RPMI7951 (cell line): ENCODE measurements at places on chromosomes 16 and 17. TPM values are rescaled to one million over a fixed set of nuclear protein-coding genes. Genes with fewer than 3 reads are reported as not detected.

DNA sequence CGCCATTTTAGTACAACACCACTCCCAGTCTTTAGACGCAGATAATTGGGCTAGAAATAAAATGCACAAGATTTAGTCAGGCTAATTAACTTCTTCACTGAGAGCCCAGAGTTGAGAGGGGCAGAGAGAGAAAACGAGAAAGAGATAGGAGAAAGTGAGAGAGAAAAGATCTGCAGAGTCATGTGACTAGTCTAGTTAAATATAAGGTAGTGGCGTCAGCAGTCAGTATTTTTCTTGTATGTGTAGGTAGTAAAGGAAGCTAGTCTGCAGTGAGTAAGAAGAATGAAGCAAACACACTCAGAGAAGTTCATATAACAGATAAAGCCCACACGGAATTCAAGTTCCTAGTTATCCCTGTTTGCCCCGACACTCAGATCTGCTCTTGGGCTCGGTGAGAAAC lies 392.6 kb upstream of the ERCC4 start:
- DNase-seq = no peak

DNA sequence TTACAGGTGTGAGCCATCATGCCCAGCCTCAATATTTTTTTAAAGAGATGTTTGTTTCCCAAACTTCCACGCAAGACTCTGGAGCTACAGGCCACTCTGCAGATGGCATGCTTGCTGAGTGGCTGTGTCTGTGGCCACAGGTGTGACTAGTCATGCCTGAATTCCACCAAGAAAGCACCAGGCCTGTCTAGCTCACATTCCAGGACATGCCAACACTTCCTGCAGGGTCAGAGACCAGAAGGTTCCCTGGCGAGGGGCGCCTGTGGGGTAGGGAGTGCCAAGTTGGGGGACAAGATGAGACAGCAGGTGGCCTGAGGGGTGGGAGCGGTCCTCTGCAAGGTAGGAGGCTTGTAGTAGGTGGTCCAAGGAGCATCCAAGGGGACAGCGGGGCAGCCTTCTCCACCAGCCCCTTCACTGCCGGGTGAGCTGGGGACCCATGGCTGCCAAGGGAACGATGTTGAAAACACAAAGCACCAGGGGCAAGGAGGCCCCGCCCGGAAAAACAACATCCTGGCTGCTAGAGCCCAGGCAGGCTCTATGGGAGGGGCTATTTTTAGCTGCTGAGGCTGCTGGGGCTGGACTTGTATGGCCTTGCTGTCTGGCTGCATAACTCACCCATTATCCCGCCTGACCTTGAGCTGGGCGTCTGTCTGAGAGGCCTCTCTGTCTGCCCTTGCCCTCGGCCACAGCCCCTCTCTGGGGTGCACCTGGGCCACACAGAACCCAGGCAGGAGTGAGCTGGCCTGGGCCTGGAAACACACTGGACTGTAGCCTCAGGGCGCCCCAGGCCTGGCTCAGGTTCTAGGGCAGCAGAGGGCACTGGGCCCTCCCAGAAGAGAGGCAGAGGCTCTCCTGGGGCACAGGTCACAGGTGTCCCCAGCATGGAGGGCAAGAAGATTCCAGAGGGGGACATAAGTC lies 5.7 kb downstream of the TRIM47 start:
- peak; percentile 85 for DNase-seq

DNA sequence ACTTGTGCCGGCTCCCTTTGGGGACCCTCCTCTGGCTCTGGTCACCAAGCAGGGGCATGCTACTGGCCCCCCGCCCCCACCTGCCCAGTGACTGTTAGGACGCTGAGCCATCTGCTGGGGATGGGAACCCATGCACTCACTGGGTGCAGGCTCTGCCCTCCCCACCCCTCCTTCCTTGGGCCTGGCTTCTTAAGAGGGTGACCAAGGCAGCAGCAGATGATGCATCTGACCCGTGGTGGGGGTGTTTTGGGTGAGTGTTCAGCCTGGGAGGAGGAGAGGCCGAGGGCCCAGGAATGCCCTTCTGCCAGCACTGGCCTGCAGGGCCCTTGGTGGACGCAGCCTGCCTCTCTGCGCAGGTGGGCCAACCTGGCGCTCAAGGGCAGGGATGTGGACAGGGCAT lies 19.2 kb upstream of the MTSS2 start:
- no peak for DNase-seq

- no peak for DNase-seq
Observed at GRCh38 chr16:29893553-29893952, 5.8 kb downstream of the SEZ6L2 start.

DNA sequence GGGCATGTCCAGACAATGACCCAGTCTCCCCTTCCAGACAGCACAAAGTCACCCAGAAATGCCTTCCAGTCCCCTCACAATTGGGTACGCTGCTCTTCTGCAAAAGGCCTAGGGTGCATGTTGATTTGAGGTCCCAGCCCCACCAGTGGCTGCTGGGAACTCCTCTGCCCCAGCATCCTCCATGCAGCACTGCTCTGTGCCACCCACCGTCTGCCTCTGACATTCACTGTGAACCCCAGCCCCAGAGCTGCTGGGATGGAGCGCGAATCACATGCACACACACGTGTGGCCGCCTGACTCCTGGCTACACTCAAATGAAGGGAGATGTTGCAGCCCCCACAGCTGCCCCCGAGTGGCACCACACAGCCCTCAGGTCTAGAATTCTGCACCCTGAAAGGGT lies 1.2 kb upstream of the C17orf113 start:
- DNase-seq = no peak

DNA sequence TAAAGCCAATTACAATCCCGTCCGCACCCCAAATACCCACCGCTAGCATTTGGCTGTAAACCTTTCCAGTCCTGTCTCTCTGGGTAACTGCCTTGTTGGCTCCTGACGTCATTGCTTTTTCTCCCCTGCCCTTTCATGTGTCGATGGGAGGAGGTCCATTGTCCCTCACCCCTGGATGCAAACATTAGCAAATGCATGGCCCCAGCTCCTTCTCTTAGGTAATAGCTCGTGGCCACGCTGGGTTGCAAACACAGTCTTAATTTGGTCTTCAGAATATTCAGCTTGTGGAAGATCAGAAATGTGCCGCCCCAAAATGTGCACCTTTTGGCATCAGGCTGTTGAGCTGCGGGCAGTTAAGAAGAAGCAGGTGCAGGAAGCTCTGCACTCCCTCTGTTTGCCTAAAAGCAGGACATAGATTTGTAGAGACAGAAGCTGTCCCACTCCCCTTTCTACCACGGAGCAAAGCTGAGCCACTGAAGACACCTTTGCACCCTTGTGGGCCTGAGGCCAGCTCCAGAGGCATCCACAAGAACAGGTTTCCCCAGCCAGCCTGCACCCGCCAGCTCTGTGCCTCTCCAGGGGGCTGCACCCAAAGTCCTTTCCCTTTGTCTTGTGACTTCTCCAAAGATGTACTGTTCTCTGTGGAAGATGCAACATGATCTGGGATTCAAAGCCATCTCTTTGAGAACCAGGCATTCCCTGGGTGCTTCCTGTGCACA lies 127.3 kb downstream of the MGAT5B start:
- DNase-seq = no peak

DNA sequence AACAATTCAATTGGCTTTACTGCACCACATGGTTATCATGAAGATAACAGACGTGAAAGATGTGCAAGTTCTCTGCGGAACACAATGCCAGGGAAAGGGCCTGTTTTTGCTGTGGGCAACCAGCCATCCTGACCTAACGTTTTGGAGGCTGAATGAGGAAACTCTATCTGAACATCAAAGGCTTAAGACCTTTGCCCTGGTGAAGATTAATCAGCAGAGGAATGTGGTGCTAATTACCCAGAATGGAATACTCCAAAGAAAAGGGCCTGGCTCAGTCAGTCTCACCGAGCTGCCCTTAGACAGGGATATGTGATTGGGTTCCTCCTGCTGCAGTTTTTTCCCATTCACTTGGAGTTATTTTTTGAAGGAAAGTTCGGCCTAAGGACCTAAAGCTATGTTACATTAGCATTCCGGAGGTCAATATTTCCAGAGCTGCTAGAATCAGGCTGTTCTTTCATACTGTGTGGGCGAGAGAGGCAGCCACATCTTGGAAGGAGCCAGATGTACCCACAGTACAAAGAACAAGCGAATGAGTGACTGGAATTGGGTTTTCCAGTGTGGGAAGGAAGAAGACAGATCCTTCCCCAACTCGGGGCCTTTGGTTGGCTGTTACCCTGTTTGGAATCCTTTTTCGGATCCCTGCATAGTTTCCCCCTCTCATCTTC lies 15.5 kb downstream of the ASIC2 start:
- DNase-seq = peak; percentile 72

DNA sequence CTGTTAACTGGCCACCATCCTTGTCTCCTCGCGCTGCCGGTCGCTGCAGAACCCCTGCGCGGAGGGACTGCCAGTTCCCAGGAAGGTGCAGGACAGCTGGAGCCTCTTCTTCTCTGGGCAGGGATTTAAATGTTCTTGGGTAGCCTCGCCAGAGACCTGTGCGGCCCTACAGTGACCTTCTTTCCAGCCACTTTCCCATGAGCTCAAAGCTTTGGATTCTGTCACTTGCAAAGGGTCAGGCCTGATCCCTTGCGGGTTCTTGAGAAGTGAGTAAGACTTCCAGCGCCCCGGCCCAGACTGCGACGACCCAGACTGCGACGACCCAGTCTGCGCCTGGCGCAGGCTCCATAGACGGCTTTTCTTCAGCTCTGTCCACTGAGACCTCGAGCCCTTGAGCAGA lies 1.4 kb upstream of the SLFN5 start:
- DNase-seq = no peak

GRCh38 chr16:78961464-78961863 lies 639.1 kb downstream of the MAF start:
- DNase-seq = no peak

DNA sequence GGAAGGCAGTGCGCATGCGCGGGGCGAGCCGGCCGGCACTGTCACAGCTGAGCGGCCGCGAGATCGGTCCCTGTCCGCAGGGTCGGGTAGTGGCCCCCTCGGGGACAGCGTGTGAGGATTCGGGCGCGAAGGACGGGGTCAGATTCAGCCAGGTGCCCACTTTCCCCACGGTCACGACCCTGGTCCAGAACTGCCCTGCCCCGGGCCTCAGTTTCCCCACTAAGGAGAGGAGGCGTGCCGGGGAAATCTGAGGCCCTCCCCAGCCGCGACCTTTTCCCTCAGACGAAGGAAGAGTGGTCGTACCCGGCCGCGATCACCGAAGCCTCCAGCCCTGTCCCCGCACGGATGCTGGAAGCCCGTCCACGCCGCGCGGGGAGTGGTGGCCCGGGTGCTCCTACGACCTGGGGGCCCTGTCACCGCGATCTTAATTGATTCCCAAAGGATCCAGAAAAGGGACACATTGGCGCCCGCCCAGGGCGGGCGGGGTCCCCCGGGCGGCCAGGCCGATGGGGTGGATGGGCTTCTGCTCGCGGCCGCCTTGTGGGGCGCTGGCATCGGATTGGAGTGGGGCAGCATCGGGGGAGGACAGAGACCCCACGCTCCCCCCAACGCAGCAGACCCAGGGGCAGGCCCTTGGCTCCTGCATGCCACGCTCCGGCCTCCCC lies 57.7 kb downstream of the SRL start:
- no peak for DNase-seq

DNA sequence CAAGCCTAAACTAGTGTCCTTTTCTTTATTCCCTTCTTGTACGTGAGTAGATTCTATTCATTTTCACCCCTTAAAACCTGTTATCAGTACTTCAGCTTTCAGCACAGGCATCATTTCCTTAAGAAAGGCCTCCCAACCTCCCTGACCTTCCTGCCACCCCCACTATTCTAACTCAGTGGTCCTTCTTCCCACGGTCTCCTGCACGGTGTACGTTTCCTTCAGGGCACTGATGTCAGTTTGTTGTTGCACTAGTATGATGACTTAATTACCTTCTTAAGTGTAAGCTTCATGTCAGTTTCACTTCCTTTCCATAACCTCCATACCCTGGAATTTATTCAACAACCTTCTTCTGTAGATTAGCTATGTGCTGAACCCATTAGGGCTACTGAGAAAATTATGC lies 484.2 kb downstream of the HS3ST4 start:
- no peak for DNase-seq

DNA sequence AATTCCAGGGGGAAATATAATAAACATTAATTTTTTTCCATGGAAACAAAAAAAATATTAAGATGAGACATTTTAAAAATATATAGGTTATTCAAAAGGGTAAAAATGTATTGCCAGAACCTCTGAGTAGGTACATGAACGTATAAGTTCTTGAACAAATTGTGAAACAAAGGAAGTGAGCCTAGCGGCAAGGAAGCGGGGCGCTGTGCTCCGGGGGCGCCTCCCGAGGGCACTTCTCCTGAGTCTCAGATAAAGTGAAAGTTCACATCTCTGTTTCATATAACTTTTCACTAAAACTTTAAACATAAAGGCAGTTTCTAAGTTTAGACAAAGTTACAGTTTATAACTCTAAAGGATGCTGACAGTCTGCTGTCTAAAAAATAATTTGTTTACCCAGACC lies 52.3 kb downstream of the TNRC6C start:
- DNase-seq = no peak

- DNase-seq = peak; percentile 74
Observed at GRCh38 chr17:49995055-49995738, at the start of gene DLX3. Gene DLX3 (minus strand): TSS chr17:49995224. CDS start chr17:49994998, 226 bp downstream.

DNA sequence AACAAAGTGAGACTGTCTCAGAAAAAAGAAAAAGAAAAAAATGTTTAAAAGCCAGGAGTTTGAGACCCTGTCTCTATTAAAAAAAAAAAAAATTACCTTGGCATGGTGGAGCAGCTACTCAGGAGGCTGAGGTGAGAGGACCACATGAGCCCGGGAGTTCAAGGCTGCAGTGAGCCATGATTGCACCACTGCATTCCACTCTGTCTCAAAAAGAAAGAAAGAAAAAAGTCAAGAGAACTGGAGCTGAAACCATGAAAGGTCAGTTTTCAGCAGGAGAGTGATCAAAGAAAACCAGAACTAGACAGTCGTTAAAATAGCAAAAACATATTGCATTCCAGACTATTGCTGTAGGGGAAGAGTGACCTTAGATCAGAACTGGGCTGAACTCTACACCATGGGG lies 8.8 kb downstream of the QPRT start:
- DNase-seq = no peak

DNA sequence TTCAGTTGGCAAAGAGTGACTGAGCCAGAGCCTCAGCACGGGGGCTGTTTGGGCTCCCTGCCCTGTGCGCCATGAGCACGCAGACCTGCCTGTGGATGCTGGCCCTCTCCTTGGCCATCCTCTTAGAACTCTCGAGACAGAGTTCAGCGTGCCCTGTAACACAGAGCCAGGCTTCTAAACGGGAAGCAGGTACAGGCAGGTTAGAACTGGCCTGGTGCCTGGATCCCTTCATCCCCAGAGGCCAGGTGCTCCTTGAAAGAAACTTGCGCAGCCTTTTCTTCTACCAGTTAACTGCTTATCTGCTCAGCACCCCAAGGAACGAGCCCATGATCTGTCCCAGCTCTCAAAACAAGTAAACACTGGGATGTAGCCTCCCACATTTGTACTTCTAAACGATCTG lies 6.9 kb downstream of the CCNF start:
- DNase-seq = no peak

TBC1D28 gene
- total RNA-seq = not detected in 2 replicates

C17orf107 gene
- total RNA-seq = 0.12 and 0.20 TPM in 2 replicates

CNTNAP4 gene
- not detected in 2 replicates for total RNA-seq

KRTAP2-3 gene
- total RNA-seq = not detected in 2 replicates

SHISA6 gene
- total RNA-seq = not detected in 2 replicates

ZSCAN10 gene
- total RNA-seq = not detected in 2 replicates

HIGD1B gene
- not detected in 2 replicates for total RNA-seq

AOC2 gene
- 0.10 and 0.36 TPM in 2 replicates for total RNA-seq

RTN4RL1 gene
- 7.6 and 8.8 TPM in 2 replicates for total RNA-seq

GUCY2D gene
- total RNA-seq = not detected in 2 replicates

BCAR1 gene
- total RNA-seq = 19.7 and 20.3 TPM in 2 replicates
